ENCODE measurements at places on chromosomes 3 and 15.

GRCh38 chr15:52379395-52380106 is 83.9 kb upstream of the MYO5C start:
- DNase-seq = no peak

DNA sequence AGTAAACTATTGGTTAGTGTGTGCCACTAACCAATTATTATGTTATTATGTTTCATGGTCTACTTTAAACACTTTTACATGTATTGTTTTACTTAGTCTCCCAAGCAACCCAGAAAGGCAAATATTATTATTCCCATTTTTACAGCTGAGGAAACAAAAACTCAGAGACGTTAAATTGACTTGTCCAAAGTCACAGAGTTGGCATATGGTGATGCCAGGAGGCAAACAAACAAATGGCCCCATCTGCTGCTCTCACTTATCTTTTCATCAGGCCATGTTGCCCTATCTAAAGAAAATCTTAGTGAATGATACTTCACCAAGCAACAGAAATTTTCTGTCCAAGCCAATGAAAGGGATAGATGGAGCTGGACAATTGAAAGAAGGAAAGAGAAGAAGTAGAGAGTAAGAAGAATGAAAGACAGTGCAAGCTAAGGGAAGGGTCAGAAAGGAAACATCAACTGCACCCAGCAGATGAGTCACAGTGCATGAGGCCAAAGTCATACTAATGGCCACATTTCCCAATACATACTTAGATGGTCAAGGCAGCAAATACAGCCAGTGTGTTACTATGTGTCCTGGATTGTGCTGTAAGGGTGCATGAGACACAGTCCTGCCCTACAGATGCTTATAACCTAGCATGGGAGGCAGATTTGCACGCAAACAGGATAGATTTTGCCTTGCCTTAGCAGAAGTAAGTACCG is 266.9 kb downstream of the KCNMB2 start:
- DNase-seq = no peak

DNA sequence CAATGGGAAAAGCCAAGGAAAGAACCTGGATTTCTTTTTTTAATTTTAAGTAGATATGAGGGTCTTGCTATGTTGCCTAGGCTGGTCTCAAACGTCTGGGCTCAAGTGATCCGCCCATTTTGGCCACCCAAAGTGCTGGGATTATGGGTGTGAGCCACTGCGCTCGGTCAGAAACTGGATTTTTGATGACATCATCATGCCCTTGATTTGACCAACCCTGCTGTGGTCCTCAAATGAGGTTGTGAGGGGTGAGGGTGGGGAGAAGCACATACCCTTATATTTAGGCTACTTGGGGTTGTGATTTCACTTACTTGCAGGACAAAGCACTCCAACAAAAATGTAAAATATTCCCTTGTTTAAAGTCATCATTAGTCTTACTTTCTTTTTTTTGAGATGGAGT is 70.4 kb downstream of the C3orf38 start:
- DNase-seq = no peak

DNA sequence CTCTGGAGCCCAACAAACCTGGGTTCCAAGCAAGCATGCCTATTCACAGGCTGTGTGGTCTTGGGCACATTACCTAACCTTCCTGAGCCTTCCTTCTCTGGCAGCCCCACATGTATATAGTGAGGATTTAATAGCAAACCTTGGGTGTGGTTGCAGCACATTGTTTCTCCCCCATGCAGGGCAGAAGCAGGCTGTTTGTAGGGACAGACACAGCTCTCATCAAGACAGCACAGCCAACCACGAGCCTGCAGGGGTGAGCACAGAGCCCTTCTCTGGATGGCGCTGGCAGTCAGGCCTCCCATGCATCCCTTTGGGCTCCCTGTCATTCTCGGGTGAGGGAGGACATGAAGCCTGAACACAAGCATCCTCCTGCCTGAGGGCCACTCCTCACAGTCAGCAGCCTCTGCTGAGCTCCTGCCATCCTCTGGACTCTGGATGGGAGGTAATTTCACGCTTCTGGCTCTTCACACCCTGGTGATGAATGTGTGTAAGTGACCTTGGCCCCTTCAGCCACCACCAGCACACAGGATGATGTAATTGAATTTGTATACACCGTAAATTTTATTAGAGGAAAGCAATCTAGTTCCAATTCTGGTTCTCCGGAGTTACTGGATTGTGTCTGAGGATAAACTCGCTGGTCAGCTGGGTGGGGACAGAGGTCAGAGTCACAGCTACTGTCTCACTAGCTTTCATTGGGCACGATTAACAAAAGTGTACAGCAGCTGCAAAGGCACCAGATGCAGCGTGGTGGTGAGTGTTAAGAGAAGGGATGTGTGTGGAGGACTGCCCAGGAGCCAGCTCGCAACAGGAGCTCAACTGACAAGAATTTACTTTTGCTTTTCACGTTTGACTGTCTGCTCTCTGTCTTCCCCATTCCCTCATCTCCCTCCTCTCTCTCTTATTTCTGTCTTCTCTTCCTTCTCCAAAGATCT is 118.1 kb downstream of the CLSTN2 start:
- DNase-seq = no peak

DNA sequence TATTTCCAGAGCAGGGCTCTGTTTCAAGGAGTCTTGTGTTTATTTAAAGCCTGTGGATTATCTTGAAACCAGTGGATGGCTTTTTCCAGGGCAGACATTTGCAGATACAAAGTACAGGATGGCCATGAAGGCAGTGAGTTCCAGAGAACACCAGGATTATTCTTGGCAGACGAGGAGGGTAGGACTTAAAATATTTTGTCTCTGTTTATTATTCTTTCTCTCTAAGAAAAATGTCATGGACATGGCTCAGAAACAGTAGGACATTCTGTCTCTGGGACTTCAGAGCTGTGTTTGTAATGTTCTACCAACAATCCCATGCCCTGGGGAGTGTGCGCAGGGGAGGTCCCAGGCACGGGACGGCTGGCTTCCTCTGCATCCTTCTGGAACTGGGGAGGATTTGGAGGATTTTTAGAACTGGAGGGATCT is 125.9 kb downstream of the ATP10A start:
- DNase-seq = no peak

DNA sequence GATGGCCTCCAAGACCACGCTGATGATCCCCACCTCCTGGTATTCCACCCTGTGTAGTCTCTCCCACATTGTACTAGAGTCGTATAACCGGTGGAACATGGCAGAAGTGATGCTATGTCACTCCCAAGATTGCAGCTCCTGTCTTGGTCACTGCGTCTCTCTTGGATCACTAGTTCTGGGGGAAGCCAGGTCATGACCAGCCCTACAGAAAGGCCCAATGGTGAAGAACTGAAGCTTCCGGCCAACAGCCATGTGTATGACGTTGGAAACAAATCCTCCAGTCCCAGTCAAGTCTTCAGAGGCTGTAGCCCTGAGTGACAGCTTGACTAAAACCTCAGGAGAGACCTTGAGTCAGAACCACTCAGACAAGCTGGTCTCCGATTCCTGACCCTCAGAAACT is 61.9 kb upstream of the FNDC3B start:
- DNase-seq = no peak

All from RKO (cell line).